Gastroesophageal sphincter (tissue), 4 donors: ENCODE measurements at places on chromosomes 1 and 21. TPM values are rescaled to one million over a fixed set of nuclear protein-coding genes. Genes with fewer than 3 reads are reported as not detected.

- ATAC-seq: no peak
These were observed 454.5 kb downstream of the SMYD3 start for GRCh38 chr1:246052603-246053002.

- ATAC-seq: no peak
These were observed 13.0 kb upstream of the C1orf174 start for GRCh38 chr1:3912809-3913685.

DNA sequence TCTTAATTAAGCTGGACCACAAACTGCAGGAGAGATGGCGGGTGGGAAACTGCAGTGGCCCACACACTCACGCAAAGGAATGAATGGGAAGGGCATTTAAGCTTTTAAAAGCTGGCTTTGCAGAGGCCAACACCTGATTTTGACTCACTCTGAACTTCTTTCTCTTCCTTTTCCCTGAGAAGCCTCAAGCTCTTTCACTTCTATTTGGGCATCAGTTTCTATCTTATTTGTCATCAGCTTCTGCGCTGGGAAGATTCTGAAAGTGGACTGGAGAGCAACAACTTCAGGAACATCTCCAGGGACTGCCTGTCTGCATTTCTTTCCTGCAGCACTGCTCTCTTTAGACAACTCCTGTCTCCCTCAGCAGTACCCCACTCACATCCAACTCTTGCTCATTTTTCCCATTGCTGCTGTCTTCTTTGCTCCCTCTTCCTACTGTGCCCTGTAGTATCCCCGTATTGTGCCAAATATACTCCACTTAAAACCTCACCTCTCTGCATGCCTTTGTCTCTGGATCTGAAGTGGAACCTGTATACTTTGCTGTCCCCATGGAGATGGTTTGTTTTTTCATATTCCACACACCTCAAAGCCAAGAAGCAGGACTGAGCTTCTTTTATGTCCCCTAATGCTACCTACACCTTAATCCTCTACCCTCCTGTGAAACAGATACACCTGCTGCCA, 143.3 kb upstream of the JUN start:
- no peak for ATAC-seq

- no peak for ATAC-seq
These were observed 579.9 kb upstream of the B3GALT2 start for GRCh38 chr1:193766329-193766728.

GRCh38 chr1:168468042-168468809, 75.6 kb downstream of the XCL2 start:
- ATAC-seq: no peak

DNA sequence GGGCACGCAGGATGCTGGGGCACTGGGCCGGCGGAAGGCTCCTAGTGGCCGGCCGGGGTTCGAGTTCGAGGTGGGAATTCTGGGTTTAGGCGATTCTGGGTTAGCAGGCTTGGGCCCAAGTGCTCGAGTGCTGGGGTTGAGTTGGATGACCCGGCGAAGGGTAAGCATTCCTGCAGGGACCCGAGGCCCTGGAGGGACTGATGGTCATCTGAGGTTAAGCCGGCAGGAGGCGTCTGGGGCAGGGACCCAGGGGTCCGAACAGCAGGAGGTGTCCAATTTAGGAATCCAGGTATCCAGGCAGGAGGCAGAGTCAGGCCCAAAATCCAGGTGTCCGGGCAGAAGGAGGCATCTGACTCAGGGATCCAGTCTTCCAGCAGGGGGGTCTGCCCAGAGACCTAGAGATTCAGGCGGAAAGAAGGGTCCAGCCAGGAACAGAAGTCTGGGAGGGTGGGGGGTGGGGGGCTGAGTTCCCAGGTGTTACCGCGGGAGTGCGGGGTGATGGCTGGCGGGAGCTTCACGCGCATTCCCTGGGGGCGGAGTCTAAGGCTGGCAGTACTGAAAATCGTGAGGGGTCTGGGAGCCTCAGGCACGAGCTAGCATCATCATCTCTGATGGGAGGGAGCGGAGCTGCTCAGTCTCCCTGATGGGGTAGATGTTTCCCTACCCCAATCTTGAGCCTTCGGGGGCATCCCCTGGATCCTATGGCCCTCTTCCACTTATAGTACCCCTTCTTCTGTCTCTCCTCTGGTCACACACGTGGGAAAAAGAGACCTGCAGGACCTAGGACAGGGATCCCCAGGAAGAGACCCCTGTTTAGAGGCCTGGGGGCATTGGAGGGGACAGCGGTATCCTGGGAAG, 585 bp downstream of the GPR3 start:
- no peak for ATAC-seq

GRCh38 chr1:244820131-244820530, 15.3 kb upstream of the COX20 start:
- ATAC-seq: no peak

OR2M7 gene
- total RNA-seq: not detected
